ENCODE measurements at places on chromosomes 5 and 9.
A peak's percentile ranks its signal among the peaks of the same experiment; 100 is the strongest.

DNA sequence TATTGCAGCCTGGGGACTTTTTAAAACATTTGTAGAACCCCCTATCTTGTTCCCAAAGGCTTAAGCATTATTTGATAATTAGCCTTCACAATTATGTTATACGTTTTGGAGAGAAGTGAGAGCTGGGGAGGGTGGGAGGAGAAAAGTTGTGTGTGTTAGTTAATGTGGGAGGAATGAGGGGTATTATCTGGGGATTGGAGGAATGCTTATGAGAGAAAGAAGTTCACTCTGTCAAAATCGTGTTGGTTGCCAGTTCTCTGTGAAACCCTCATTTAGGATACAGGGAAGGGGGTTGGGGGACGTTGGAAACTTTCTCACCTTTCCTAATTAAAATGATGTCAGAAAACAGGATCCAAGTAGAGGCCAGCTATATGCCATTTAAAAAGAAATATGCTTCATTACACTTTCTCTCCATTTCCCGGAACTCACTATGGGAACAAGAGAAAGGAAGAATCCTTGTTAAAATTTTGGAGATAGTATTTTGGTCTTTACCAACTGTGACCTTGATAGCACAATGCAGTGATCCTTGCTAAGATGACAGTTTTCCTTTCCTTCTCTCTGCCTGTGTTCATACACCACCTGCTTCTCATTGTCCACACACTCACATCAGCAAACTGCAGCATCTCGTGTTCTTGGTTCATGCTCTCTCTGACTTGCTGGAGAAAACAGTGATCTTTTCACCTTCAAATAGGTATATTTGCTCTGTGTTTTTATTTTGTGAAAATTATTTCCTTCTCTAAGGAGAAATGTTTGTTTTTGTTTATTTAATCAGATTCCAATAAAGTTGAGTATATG lies 336.7 kb upstream of the CLINT1 start:
- no peak for DNase-seq

DNA sequence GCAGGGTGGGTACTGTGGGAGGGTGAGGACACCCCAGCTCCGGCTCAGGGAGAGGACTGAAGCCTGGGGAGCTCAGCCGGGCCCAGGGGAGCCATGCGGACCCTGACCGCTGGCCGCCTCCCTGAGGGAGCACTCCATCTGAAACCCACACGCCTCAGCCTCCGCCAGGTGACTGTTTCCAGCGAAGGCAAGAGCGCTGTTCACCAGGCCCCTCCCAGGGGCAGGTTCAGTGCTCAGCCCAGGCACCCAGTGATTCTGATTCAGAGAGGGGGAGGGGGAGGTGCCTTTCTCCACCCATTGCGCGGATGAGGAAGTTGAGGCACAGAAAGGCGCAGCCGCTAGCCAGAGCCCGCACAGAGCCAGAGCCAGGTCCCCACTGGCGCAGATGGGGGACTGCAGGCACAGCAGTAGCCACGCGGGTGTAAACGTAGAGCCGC lies 27.0 kb downstream of the ADGRD2 start:
- no peak for DNase-seq

GRCh38 chr5:24615159-24615558 lies 29.6 kb downstream of the CDH10 start:
- no peak for DNase-seq

DNA sequence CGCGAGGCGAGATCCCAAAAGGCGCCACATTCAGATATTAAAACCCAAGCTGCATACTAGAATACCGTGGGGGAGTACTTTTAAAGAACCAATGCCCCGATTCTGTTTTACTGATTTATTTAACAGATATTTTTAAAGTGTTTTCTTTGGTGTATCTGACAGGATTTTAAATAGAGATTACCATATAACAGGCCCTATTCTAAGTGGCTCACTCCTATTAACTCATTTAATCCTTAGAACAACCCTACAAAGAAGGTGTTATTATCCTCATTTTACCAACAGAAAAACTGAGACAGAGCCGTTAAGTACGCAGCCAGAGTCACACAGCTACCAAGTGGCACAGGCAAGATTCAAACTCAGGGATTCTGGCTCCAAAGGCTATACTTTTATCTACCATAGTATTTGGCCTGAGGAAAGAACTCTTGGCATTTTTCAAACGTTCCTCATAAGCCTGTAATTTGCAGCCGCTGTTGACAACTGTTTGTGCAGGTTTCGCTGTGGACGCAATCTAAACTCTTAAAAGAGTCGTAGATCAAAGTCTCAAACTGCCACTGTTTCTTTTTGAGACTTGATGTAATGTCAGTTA lies 550 bp upstream of the TMEM245 start:
- DNase-seq = no peak

- no peak for DNase-seq
Measured at GRCh38 chr9:126488310-126488709, 125.4 kb upstream of the LMX1B start.

- DNase-seq = peak; percentile 78
Measured at GRCh38 chr9:14304259-14304658, 9.7 kb downstream of the NFIB start.

- DNase-seq = no peak
Measured at GRCh38 chr9:124788542-124789217, 11.7 kb downstream of the OLFML2A start.

- no peak for DNase-seq
Measured at GRCh38 chr5:79697222-79698170, 7.9 kb downstream of the CMYA5 start.

- no peak for DNase-seq
Measured at GRCh38 chr5:52796031-52796430, 8.3 kb downstream of the ITGA1 start.

GRCh38 chr5:72653586-72653985 lies 146.4 kb upstream of the ZNF366 start:
- no peak for DNase-seq

DNA sequence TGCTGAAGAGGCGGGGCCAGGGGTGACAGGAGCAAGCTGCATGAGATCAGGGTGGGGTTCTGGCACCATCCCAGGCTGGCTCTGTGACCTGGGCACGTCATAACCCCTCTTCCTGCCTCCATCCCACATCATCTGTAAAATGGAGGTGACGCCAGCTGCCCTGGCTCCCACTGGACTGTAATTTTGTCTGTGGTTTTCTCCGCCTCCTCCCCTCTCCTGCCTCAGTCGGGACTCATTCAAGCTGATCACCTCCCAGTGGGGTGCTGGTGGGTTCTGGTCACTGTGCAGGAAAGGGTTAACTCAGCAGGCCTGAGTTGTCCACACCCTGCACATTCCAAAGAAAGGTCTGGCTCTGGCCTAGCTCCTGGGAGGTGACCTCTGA lies 128.2 kb downstream of the RXRA start:
- no peak for DNase-seq

- no peak for DNase-seq
Measured at GRCh38 chr9:136393531-136393930, 6.4 kb downstream of the SNAPC4 start.
